Left lobe of liver (tissue), 2 donors: ENCODE measurements at places on chromosomes 1 and 21. TPM values are rescaled to one million over a fixed set of nuclear protein-coding genes. Genes with fewer than 3 reads are reported as not detected.

Gene TMEM51
- 2.4 TPM for total RNA-seq

Gene CELA3A
- 13.4 TPM for total RNA-seq

Gene RIIAD1
- total RNA-seq: not detected

Gene TLR5
- total RNA-seq: 1.1 TPM

DNA sequence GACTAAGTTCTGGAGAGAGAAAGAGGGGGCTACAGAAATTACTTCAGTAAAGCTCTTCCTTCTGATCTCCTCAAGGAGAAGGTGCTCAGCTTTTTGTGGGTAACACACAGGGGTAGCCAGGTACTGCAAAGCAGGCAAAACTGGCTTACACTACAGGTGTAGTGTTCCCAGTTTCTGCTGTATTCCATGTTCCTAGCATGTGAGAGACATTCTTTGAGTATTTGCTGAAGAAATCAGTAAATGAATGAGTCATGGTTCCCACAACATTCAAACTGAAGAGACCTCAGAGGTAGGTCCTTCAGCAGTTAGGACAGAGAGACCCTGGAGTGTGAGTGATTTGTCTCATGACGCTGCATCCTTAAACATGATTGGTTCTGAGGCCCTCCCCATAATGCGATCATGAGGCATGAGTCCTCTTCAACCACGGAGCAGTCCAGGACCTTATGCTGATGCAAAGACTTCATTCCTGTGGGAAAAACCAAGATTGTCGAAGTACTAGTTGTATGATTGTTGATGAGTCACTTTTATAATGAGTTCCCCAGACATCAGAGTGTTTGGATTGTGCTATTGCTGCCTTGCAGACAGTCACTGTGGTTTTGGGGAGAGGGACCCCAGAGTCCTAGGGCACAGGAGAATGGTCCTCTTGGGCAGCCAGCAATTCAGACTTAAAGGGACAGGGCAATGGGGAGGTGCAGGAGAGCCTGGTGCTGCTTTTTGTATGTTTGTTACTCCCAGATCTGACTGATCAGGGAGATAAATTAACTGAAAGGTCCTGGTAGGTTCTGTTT lies 2.7 kb upstream of the OR10J4 start:
- DNase-seq: no peak

DNA sequence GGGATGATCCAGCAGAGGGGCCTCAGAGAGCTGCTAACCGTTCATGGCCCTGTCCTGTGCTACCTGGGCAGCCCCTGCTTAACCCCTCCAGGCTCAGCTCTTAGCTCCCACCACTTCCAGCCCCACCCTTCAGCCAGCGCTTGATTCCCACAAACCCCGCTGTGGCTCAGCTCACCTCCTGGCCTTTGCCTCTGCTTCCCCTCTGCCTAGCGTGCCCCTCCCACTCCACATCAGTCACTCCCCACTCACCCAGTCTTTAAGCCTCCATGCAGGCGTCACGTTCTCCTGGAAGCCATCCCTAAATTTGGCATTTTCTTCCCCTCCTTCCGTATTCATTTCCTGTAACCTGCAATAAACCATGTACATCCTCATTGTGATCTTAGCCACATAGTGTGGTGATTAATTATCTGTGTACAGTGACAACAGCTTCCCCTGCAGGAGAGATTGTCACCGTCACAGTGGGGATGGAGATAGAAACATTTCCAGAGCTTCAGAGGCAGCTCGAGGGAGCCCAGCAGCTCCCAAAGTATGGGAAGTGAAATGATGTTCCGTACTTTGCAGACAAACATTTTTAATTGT lies 65.5 kb downstream of the EPHB2 start:
- no peak for DNase-seq

DNA sequence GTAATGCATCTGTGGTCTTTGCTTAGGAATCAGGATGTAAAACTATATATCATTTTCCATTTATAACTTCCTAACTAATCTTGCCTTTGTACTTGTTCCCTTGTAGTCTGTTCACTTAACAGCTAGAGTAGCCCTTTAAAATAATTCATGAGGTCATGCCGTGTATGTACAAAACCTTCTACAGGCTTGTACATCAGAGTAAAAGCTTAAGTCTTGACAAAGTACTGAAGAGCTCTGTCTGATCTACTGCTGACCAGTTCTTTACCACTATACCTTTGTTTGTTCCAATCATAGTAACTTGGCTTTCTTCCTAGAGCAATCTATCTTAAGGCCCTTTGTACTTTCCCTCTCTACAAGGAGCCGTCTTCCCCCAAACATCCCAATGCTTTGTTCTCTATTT lies 90.7 kb upstream of the KIAA1614 start:
- no peak for DNase-seq

DNA sequence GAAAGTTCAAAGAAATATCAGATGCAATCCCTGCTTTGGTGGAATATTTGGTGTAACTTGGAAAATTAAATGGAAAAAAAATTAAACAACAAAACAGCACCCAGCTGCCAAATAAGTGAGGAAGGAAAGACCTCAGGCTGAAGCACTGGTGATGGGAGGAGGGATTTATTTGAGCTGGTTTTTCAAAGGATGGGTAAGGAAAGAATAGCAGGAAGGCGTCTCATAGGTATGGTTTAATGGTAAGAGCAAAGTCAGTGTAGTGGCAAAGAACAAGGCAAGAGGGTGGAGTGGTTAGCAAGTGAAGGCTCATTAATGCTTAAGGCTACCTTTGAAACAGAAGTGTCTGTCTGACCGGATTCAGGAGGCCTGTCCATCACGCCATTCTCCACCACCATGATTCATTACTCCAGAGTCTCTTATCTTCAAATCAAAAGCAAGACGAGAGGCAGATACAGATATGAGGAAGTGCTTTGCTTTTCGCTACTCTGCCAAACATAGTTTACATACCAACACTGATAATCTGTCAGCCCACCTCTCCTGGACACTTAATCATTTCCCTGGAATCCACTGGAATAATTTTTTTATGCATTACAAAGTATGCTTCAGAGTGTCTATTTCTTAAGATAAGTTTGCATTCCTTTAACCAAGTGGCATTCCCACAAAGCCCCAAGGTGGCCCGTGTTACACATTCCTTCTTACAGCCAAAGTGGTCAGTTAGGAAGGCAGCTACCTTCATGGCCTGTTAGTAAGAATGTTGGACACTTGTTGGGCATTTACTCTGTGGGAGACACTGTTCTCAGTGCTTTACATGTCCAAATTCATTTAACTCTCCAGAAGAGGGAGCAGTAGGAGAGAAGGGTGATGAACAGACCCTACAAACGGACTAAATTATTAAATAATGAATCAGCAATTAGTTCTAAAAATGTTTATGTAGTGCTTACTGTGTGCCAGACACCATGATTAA lies 146.6 kb downstream of the ROR1 start:
- DNase-seq: no peak

GRCh38 chr1:93394514-93394913 lies 48.8 kb downstream of the DR1 start:
- DNase-seq: no peak

GRCh38 chr1:53783056-53783455 lies 44.1 kb upstream of the GLIS1 start:
- DNase-seq: no peak

- DNase-seq: no peak
Observed at GRCh38 chr1:200281201-200281835, 128.5 kb downstream of the ZNF281 start.

DNA sequence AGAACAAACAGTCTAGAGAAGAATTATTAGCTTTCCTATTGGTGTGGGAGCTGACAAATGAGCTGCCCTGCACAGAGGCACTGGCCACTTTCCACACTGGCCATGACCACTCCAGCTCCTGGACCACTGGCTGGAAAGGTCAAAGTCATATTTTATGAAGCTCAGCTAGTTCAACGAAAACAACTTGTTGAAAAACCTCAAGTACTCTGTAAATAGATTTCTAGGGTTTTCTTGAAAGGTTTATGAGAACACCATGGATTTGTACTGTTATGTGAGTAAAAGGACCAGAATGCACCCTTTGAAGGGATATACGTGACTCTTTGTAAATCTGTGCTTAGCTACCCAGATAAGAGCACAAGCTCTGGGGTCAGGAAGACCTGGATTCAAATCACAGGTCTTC lies 54.5 kb upstream of the FGGY start:
- no peak for DNase-seq

- DNase-seq: peak; percentile 86
Observed at GRCh38 chr1:204417074-204417997, 5.7 kb upstream of the PPP1R15B start.

DNA sequence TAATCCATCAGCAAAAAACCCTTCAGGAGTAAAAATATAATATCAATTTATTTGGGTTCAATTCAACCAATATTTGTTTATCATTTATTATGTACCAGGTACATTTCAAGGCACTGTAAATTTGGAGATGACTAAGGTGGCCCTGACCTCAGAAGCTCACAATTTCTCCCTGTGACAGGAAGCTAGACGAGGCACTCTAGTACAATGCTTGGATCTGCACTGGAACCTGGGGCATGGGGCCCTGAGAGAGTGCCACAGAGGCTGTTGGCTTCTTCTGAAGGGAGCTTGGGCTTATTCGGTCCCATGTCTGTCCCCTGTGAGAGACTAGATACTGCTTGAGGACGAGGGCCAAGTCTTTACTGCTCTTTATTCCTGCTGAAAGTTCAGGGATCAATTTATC lies 31.5 kb downstream of the RHOU start:
- DNase-seq: no peak

DNA sequence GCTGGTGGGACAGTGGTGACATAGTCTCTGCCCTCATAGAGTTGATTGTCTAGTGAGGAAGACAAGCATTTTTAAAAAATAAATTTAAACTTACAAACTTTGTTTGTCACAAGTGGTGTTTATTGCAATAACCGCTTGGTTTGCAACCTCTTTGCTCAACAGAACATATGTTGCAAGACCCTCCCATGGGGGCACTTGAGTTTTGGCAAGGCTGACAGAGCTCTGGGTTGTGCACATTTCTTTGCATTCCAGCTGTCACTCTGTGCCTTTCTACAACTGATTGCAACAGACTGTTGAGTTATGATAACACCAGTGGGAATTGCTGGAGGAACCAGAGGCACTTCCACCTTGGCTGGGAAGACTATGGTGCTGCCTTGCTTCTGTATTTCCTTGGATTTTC lies 58.4 kb downstream of the LAMC2 start:
- DNase-seq: no peak

GRCh38 chr1:17094664-17095063 lies 24.6 kb downstream of the PADI2 start:
- DNase-seq: no peak

DNA sequence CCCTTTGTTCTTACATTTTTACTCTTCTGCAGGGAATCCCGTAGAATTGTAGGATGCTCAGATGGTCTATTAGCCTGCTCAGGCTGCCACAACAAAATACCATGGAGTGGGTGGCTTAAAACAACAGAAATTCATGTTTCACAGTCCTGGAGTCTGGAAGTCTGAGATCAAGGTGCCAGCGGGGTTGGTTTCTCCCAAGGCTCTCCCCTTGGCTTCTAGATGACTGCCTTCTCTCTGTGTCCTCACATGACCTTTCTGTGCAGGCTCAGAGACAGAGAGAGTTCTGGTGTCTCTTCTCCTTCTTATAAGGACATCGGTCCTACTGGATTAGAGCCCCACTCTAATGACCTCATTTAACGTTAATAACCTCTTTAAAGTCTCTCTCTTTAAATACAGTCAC lies 41.7 kb downstream of the HUNK start:
- DNase-seq: no peak

- no peak for DNase-seq
Observed at GRCh38 chr21:23695443-23695842, 1911.8 kb downstream of the MRPL39 start.

DNA sequence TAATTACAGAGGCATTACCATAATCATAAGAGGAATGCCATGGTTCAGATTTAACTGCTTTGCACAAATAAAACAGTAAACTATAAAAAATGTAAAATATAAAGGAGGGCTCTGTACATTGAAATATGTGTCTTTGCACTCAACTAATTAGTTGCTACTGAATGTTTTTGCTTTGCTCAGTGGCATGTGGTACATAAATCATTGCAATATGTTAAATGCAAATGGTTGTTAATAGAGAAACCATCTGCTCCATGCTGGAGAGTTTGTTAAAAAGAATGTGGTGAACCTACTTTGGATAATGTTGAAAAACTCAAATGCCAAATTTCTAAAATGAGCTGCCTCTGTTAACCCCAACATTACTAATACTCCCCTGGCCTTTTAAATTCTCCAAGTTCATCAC lies 201.5 kb downstream of the NTNG1 start:
- no peak for DNase-seq
